ENCODE measurements at places on chromosomes 5 and 9.

GRCh38 chr5:159362220-159362619, 31.9 kb upstream of the IL12B start:
- DNase-seq: no peak

GRCh38 chr9:108787690-108788048, 68.1 kb downstream of the ACTL7B start:
- no peak for DNase-seq

DNA sequence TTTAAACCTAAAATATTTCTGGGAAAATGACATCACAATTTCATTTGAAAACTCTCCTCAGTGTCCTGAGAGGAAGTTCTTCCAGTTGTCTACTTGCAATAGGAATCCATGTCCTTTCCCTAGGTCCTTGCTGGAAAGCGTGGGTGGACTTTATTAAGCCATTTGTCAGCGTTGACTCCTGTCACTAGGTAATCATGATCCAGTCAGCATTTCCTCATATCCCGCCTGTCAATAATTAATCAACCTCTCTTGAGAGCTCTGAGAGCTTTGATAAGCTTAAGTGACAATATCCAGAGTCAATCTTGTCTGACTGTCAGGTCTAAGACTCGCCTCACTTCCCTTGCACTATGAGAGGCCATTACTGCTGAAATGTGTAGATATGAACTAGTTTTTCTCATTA, 107.2 kb upstream of the SLIT3 start:
- no peak for DNase-seq

GRCh38 chr9:69919461-69920061, 98.9 kb downstream of the CFAP95 start:
- DNase-seq: peak; percentile 47

DNA sequence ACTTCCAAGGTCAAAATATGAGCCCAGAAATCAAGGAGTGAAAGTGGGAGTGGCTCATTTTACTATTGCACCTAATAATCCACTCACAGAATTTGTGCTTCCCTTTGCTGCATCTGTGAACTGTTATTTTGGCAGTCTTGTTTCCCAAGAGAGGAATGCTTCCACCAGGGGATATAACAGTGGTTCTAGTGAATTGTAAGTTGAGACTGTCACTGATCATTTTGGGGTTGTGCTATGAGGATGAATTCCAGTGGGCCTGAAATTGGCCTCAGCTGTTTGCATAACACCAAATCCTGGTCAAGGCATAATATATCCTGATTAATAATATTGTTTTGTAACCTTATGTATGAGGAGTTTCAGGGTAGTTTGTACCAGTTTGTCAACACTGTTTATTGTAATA, 14.4 kb downstream of the FAM200C start:
- DNase-seq: no peak

Measured in NCI-H2227 treated with DMSO at 0.1 percent for 48 hours (cell line).